Activated T-helper 1 cell treated with anti-CD3 and anti-CD28 coated beads, Interleukin-12 subunit alpha, Interleukin-12 subunit beta, Interleukin-2, Interleukin-4 antibody, amounts not matched to agents 30 ng/mL and 10 ng/mL and 1 ng/mL, durations not matched to agents 14 hours and 24 hours and 36 hours (primary cell): ENCODE measurements at places on chromosomes 4 and X.

DNA sequence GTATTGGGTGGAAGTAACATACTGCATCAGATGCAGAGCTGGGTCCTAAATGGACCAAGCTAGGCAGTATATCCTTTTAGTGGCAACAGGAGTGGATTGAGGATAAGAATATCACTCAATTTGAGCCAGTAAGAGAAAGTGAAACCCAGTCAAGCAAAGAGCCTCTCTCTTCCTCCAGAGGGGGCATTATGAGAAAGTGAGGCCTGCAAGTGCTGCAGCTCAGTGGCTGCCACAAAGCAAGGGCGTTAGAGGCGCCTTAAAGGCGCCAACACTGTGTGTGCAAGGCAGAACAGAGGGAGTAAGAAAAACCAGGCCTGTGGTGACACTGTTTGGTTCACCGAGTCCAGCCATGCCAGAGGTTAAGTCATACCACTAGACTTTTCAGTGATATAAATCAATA lies 17.5 kb downstream of the STX18 start:
- H3K36me3 ChIP-seq: peaks cover 12% of the 10 kb centered on the region
- DNase-seq: peak; percentile 30
- no peak overlapping the region for H3K4me3 ChIP-seq

DNA sequence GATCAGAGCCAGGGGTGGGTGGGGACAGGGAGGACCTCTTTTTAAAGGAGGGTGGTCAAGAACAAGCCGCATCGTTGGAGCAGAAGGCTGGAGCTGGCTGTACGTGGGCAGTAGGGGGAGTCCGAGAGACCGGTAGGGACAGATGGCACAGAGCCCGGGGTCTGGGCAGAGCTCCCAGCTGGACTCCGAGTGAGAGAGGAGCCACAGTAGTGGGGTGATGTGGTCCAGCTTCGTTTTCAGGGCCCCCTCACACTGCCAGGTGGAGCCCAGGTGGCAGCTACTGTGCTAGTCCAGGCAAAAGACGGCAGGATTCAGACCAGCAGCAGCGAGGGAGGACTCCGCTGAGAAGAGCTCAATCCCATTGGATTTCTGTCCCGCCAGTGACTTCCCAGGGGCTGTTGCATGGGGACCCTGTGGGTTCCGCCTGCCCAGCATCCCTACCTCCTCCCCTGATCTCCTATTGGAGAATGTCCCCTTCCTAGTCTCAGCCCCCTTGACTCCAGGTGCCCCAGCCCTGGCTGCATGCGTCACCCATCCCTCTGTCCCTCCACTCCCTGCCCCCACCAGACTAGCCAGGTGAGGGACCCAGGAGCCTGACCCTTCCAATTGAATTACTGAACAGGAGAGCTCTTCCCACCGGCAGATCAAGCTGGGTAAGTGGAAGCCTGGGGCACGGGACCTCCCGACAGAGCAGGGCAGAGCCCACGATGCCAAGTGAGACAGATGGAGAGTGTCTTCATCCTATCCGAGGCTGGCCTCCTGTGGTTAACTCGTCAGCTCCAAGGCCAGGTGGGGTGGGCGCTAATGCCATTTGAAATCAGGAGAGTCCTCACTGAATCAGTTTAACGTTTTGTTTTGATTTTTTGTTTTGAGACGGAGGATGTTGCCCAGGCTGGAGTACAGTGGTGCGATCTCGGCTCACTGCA lies 2.9 kb downstream of the ARHGAP4 start:
- H3K4me1 ChIP-seq: peaks cover 25% of the 10 kb centered on the region
- H3K4me3 ChIP-seq: peak overlapping the region; percentile 96
- H3K27ac ChIP-seq: peak overlapping the region; percentile 95
- no peaks in the 10 kb centered on the region for H3K27me3 ChIP-seq
- no peak for DNase-seq

DNA sequence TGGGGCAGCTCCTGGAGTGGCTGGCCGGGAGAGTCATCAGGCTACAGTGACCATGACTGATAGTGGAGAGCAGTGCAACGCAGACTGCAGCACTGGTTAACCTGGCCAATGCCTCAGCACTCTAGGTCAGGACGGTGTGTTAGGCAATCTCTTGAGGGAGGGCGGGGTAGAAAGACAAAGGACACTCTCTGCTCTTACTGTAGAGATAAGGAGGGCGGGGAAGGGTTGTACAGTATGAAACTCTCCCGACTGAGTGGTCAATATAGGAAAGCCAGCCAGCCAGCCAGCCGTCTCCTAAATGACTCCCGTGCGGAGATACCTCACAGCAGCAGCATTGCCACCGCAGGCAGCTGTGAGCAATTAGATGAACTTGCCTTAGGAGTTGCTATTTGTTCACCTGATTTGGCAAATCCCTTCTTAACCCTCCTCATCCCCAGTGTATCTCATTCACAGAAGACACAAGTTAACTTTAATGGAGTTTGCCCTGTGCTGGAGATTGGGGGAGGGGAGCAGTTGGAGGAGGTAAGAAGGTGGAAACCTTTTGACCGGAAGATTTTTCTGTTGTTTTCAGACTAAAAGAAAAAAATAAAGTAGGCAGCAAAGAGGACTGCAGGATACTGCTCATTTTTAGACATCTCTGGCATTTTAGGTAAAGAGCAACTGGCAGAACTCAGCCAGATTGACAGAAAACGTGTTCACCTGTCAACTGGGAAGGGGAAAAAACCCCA lies 330.5 kb downstream of the HNRNPD start:
- H3K4me3 ChIP-seq: no peak overlapping the region
- no peak overlapping the region for H3K27ac ChIP-seq
- no peak for DNase-seq
- H3K27me3 ChIP-seq: peaks cover 46% of the 10 kb centered on the region
- no peaks in the 10 kb centered on the region for H3K36me3 ChIP-seq

DNA sequence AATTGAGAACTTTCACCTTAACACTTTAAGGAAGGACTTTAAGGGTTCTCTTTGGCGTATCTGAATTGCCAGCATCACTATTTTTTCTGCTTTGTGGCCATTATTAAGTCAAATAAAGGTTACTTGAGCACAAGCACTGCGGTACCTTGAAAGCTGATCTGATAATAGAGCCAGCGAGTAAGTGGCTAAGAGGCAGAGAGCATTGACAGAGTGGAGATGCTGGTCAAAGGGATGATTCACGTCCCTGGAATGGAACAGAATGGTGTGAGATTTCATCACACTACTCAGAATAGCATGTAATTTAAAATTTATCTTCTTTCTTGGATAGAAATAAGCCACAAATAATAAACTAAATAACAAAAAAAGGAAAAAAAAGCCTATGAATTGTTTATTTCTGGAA lies 57.1 kb upstream of the NPFFR2 start:
- no peaks in the 10 kb centered on the region for H3K4me1 ChIP-seq
- DNase-seq: no peak
- no peaks in the 10 kb centered on the region for H3K27me3 ChIP-seq
- no peak overlapping the region for H3K27ac ChIP-seq
- no peaks in the 10 kb centered on the region for H3K36me3 ChIP-seq

DNA sequence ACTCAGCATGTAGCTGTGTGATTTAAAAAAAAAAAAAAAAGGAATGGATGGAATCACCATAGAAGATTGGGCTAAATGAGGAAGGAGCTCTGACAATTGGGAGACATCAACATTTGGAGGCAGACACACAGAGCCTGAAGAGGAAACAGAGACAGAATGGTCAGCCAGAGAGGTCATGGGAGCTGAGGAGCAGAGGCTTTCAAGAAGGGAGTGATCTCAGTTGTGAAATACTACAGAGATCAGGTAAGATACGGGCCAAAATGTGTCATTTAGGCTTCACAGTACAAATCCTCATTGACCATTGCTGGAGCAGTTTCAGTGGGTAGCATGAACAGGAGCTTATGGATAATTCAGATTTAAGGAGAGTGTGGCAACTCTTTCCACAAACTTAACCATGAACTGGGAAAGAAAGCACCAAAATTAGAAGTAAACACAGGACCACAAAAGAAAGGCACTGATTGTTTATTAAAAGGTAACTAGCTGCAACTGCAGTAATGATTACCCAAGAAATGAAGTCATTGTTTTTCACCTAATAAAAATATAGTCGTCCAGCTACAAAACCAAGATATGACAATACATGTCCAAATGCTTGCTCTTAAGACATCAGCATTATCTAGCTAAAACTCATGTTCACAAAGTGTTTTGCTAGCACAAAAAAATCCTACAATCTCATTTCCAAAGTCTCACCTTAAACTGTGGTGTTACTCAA lies 203.2 kb downstream of the DHX15 start:
- H3K36me3 ChIP-seq: no peaks in the 10 kb centered on the region
- H3K4me3 ChIP-seq: no peak overlapping the region
- H3K27ac ChIP-seq: no peak overlapping the region
- peaks cover 8% of the 10 kb centered on the region for H3K4me1 ChIP-seq

DNA sequence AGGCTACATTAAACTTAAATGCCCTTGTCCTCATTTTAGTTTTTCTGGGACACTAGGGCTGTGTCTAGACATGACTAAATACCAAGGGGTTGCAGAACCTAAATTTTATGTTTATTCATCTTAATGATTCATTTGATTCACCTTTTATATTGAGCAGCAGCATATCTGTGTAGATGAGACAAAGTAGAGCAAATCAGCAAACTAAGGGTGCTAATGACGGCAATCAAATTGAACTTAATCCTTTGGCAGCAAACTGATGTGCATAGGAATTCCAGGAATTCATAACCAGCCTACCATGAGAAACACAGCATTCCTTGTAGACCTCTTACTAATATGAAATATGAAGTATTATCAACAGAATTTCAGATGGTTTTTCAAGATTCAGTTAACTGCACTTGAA lies 25.1 kb downstream of the EPHA5 start:
- no peaks in the 10 kb centered on the region for H3K4me1 ChIP-seq
- H3K27ac ChIP-seq: no peak overlapping the region
- no peak overlapping the region for H3K4me3 ChIP-seq
- DNase-seq: no peak
- no peaks in the 10 kb centered on the region for H3K27me3 ChIP-seq

DNA sequence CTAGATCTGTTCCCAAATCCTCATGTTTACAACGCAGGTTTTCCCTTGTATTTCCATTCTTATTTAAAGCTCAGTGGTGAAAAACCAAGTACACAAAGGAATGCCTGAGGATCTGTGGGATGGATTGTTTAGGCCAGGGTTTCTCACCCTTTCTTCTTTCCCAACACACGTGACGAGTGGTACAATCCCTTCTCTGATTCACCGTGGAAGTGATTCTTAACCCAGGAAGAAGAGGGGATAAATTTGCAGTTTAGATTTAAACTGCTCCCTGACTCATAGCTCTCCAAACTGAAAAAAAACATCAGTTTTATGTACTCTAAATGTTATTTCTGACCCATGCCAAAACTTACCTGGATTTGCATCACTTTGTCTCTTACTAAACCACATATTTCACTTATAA lies 17.0 kb downstream of the PAQR3 start:
- no peaks in the 10 kb centered on the region for H3K27me3 ChIP-seq
- H3K4me3 ChIP-seq: no peak overlapping the region
- no peak for DNase-seq
- peaks cover 12% of the 10 kb centered on the region for H3K4me1 ChIP-seq

DNA sequence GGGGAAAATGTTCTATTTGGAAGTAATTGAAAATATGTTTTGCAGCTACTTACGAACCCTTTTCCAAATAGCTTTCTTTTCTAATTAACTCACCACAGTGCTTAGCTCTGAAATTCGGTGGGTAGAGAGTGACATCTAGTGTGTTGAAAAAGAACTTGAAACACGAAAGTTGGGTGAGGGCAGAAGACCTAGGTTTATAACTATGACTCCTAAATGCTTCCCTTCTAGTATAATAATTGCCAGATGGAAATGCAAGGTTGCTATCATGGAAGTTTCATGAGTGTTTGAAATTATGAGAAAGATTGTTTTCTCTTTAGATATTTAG lies 77.3 kb upstream of the NOCT start:
- no peak for DNase-seq
- H3K4me1 ChIP-seq: no peaks in the 10 kb centered on the region
- no peak overlapping the region for H3K4me3 ChIP-seq
- no peak overlapping the region for H3K27ac ChIP-seq
- H3K36me3 ChIP-seq: no peaks in the 10 kb centered on the region
- H3K27me3 ChIP-seq: peaks cover 5% of the 10 kb centered on the region

DNA sequence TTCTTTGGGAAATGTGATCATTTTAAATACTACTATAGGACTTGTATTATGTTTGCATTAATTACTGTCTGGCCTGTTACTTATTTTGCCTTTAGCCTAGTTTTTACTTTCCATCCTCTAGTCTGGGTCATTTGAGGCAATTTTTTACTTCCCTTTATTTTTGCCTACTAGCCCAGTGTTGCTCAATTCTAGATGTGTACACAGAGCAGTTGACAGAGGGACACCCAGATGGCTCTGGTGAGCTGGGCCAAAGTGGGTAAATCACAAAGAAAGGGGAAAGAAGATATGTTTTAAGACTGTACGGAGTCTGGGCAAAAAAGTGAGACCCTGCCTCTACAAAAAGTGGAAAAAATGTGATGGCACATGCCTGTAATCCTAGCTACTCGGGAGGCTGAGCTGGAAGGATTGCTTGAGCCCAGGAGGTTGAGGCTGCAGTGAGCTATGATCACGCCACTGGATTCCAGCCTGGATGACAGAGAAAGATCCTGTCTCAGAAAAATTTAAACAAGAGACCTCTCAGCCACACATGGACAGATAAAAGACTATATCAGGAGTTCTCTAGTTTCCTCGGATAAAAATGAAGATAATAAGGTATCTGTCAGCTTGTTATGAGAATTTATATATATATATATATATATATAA lies 35.7 kb downstream of the APOO start:
- DNase-seq: no peak
- no peak overlapping the region for H3K27ac ChIP-seq
- H3K4me3 ChIP-seq: no peak overlapping the region

- H3K27ac ChIP-seq: no peak overlapping the region
- H3K4me1 ChIP-seq: no peaks in the 10 kb centered on the region
- no peak overlapping the region for H3K4me3 ChIP-seq
- no peak for DNase-seq
Measured at GRCh38 chr4:20444599-20445337, 193.1 kb downstream of the SLIT2 start.

GRCh38 chr4:165971933-165972332 lies 98.9 kb downstream of the TLL1 start:
- H3K36me3 ChIP-seq: no peaks in the 10 kb centered on the region
- no peaks in the 10 kb centered on the region for H3K4me1 ChIP-seq
- H3K27ac ChIP-seq: no peak overlapping the region
- DNase-seq: no peak
- no peak overlapping the region for H3K4me3 ChIP-seq
- no peaks in the 10 kb centered on the region for H3K27me3 ChIP-seq

DNA sequence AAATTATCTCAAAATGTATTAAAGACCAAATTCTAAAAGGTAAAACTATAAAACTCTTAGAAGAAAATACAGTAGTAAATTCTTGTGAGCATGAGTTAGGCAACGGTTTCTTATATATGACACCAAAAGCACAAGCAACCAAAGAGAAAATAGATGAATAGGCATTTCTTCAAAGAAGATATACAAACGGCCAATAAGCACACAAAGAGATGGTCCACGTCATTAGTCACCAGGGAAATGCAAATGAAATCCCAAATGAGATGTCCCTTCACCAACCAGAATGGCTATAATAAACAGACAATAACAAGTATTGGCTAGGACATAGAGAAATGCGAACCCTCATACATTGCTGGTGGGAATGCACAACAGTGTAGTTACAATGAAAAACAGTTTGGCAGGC lies 44.6 kb downstream of the RAB33A start:
- no peak overlapping the region for H3K27ac ChIP-seq
- peaks cover 32% of the 10 kb centered on the region for H3K36me3 ChIP-seq
- no peaks in the 10 kb centered on the region for H3K27me3 ChIP-seq
- H3K4me3 ChIP-seq: no peak overlapping the region
- no peak for DNase-seq
- peaks cover 16% of the 10 kb centered on the region for H3K4me1 ChIP-seq

GRCh38 chrX:97145934-97146333 lies 262.2 kb downstream of the RPA4 start:
- H3K36me3 ChIP-seq: no peaks in the 10 kb centered on the region
- no peak overlapping the region for H3K4me3 ChIP-seq
- H3K27me3 ChIP-seq: no peaks in the 10 kb centered on the region
